Stimulated activated CD4-positive, alpha-beta T cell treated with anti-CD3 and anti-CD28 coated beads, Interleukin-4, amount 100 ng/mL, for 24 hours (primary cell): ENCODE measurements at places on chromosomes 16 and 17.

DNA sequence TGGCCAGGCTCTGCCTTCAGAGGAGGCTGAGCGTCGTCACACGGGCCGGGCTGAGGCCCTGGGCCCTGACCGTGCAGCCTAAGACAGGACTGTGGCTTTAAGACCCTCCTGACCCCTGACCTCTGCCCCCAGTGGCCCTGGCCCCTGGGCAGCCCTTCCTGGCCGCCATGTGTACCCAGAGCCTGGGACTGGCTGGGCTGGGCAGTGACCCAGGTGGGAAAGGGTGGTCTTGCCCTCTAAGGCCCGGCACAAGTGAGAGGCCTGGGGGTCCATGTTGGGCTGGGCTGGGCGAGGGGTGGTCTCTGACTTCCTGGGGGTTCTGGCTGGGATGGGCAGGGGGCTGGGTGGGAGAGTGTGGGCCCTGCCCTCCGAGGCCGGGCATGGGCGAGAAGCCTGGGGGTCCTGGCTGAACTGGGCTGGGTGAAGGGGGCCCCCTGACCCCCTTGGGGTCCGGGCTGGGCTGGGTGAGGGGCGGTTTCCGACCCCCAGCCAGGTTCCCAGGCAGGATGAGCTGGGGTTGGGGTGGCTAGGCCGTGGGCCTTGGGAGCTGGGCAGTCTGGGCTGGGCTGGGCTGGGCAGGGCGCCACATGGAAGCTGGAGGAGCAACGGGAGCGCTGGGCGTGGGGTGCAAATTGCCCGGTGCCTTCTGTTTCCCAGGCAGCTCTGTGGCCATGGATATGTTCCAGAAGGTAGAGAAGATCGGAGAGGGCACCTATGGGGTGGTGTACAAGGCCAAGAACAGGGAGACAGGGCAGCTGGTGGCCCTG, at the start of gene CDK3:
CDK3 (plus strand) TSS at position 101 of the 767 bp plus-strand sequence; CDS start at position 672, 571 bp downstream.
- DNase-seq = no peak

- DNase-seq = no peak
These were observed 23.8 kb upstream of the CRYM start for GRCh38 chr16:21301895-21302291.

GRCh38 chr16:71297341-71297634, 8.1 kb upstream of the CMTR2 start:
- DNase-seq = no peak

DNA sequence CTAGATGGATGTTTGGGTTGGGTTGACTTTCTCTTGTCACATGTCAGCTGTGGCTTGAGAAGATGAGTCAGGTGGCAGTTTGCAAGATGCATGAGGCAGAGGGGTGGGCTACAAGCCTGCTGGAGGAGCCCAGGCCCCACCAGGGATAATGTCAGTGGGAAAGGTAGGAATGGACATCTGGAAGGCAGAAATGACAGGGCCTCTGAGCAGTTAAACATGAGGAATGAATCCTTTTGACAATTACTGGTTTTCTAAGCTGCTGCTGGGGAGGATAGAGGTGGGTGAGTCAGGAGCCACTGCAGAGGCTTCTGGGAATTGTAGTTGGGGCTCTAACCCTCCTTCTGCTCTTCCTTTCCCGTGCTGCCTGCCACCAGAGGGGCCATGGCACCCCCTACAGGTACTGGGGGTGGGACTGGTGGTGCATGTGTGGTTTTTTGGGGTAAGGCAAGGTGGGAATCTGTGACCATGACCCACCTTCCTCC, 15.7 kb downstream of the SLC52A1 start:
- peak; percentile 43 for DNase-seq

- DNase-seq = no peak
These were observed 12.7 kb downstream of the UNKL start for GRCh38 chr16:1401758-1402154.
